ENCODE measurements at places on chromosomes 2 and 18. TPM values are rescaled to one million over a fixed set of nuclear protein-coding genes. Genes with fewer than 3 reads are reported as not detected.
A peak's percentile ranks its signal among the peaks of the same experiment; 100 is the strongest.

DNA sequence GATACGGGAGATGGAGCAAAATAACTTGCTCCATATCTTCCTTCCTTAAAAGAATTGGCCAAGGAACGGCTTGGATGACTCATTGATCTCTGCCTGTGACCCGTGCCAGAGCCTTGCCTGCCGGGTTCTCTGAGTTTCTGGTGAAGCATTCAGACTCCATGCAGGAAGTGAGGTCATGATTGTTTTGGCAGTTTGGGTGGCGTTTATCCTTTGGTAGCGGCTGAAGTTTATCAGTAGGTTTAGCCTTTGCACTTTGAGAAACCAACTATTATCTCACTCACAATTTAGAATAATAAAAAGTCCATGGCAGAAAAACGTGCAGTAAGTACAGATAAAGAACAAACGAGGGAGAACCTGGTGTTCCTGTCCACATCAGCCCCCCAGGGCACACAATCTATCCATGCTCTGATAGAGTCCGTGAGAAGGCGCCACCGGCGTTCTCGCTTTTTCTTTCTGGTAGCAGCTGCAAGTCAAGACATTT is 15.0 kb upstream of the CTAGE1 start:
- peak; percentile 92 for DNase-seq
- H3K4me3 ChIP-seq: no peak overlapping the region
- peaks cover 42% of the 10 kb centered on the region for H3K4me1 ChIP-seq
- H3K36me3 ChIP-seq: no peaks in the 10 kb centered on the region

DNA sequence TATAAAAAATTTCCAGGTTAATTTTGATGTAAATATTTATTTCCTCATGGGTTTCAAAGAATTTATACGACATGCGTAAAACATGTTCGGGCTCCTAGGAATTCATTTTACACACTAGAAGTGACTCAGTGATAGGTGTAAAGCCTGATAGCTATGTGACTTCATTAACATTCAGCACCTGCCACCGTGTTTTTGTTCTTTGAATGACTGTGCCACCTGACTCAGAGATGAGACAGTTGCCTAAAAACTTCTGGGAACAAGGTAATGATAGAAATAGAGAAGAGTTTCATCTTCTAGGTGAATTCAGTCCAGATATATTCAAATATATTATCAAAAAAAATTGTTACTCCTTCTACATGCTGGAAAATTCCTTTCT is 10.0 kb downstream of the IL1R2 start:
- peaks cover 5% of the 10 kb centered on the region for H3K4me1 ChIP-seq
- DNase-seq: no peak
- H3K27me3 ChIP-seq: peaks cover 7% of the 10 kb centered on the region

DNA sequence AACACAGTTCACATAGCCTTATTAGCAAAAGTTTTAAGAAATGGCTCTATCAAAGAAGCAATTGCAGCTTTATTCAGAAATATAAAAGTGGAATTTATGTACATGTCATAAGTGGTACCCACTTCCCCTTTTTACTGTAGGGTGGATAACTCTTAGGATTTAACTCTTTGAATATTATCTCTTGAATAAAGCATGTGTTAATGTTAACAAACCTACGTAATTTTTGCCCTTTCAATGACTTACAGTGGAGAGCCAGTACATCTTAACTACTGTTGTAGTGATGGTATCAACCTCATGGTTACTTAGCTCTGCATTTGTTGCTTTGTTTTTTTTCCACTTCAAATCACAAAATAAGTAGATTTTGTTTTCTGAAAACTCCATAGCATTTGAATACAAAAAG is 8.8 kb downstream of the NABP1 start:
- H3K27ac ChIP-seq: peak overlapping the region; percentile 42
- DNase-seq: no peak
- no peak overlapping the region for H3K4me3 ChIP-seq
- no peaks in the 10 kb centered on the region for H3K27me3 ChIP-seq

DNA sequence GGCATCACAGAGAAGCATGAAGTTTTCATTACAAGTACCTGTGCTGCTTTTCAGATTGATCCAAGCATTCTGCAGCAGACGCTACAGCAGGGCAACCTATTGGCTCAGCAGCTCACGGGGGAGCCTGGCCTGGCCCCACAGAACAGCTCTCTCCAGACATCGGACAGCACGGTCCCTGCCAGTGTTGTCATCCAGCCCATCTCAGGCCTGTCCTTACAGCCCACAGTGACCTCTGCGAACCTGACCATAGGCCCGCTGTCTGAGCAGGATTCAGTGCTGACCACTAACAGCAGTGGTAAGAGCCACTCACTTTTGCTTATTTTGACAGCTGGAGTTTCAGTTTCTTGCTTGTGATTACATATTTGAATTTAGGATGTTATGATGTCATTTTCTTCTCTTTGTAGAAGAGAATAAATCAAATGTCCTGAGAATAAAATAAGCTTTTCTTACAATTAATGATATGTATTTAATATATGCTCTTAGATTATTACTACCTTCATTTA is 104.9 kb downstream of the ZNF236 start:
- no peak for DNase-seq
- H3K27me3 ChIP-seq: no peaks in the 10 kb centered on the region
- H3K27ac ChIP-seq: no peak overlapping the region
- H3K36me3 ChIP-seq: peaks cover 39% of the 10 kb centered on the region
- H3K4me3 ChIP-seq: no peak overlapping the region
- H3K4me1 ChIP-seq: peaks cover 7% of the 10 kb centered on the region

DNA sequence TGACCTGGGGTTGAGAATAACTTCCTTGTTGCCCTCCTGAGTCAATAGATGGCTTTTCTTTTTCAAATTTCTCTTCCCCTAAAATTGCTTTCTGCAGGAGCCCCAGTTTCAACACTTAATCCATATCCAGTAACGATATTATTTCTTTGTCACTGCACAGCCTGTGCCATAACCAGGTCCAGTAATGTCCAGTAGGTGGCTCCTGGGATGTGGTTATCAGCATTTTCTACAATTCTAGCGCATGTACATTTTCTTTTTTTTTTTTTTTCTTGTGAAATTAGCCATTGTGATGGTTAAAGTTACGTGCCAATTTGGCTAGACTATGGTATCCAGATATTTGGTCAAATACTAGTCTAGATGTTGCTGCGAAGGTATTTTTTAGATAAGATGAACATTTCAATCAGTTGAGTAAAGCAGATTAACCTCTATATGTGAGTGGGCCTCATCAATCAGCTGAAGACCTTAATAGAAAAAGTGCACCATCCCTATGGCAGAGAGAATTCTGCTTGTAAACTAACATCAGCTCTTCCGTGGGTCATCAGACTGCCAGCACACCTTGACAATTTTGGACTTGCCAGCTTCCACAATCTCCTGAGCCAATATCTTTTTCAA is 72.9 kb upstream of the SCG2 start:
- no peaks in the 10 kb centered on the region for H3K36me3 ChIP-seq
- no peak overlapping the region for H3K27ac ChIP-seq
- peaks cover 2% of the 10 kb centered on the region for H3K4me1 ChIP-seq
- no peak overlapping the region for H3K4me3 ChIP-seq
- peak; percentile 67 for DNase-seq

DNA sequence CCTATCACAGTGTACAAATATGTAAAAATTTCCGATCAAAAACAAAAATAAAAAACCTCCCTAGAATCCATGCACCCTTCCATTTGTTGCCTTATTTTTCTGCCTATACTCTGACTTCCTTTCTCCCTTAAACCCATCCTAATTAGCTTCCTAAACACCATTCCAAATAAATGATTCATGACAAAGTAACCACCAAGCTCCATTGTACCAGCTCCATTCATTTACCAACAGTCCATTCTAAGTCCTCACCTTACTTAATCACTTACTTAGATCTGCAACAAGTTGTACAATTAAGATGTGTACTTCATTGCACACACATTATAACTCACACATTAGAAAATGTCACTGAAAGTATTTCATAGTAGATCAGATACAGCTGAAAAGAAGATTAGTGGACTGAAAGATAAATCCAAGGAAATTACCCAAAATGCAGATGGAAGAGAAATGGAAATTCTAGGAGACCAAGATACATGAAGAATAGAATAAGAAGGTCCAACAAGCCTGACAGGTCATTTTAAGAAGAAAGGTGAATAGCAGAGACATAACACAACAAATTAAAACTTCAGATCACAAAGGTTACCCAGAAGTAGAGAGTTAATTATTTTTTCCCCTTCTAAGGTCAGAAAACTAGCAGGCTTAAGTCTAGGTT is 154.6 kb downstream of the DYM start:
- H3K4me1 ChIP-seq: no peaks in the 10 kb centered on the region
- H3K27ac ChIP-seq: no peak overlapping the region
- no peak overlapping the region for H3K4me3 ChIP-seq
- no peaks in the 10 kb centered on the region for H3K27me3 ChIP-seq
- peaks cover 4% of the 10 kb centered on the region for H3K36me3 ChIP-seq

DNA sequence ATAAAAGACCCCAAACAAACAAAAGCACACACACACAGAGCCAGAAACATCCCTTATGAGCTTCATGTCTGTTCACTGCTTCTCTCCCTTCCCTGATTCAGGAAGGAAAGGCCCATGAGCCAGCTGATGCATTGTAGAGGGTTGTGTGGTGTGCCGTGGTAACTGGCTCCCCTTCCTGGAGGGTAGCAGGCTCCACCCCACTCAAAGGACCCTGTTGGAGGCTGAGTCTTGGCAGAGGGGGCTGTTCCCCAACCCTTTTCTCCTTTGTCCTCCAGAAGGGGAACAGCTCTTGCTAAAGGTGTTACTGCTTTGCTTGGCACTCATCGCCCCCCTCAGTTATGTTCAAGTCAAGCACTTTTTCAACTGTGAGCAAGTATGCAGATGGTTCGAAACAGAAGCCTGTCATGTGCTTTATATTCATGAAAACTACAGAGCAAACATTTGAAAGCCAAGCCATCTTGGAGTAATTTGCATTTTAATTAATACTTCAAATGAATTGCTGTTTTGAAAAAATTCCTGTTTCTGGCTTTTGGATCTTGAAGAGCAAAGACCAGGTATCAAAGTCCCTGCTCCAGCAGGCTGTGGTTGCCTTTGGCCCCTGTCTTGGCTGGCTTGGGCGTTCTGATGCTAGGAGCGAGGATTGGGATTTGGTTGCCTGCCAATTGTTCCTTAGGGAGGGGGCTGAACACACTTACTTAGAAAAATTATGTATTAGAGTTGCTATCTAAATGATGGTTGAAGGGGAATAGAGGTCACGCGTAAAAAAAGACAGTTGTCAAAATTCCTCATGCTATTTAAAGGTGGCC is 267.8 kb downstream of the TSN start:
- H3K27ac ChIP-seq: no peak overlapping the region
- no peaks in the 10 kb centered on the region for H3K36me3 ChIP-seq
- no peaks in the 10 kb centered on the region for H3K27me3 ChIP-seq
- H3K4me1 ChIP-seq: peaks cover 7% of the 10 kb centered on the region

DNA sequence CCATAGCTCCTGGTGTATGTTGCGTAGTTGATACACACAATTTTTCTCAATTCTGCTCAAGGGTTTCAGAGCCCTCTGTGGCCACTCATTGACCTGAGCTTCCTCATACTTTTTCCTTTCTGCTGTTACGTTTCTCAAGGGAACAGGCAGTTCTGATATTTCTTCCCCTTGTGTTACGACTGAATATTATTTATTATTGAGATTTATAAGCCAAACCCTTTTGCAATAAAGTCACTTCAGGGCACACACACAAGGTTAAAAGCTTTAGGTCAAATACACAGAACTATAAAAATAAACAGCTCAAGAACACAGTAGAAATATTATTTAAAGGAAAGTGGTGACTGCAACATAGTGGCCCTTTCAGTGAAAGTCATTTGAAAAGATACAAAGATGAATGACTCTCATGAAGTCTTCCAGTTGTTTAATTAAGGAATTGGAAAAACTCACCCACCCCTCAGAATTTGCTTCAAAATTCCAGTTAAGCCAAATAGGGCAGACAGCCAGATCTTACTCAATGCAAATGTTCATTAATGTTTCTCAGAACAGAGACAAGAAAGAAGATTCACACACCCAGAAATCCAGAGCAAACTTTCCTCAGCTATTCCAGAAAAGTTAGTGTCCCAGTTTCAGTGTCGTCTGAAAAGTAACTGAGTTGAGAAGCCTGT is 179.7 kb downstream of the TRIB2 start:
- no peak overlapping the region for H3K27ac ChIP-seq
- no peak overlapping the region for H3K4me3 ChIP-seq
- DNase-seq: no peak
- H3K27me3 ChIP-seq: no peaks in the 10 kb centered on the region

DNA sequence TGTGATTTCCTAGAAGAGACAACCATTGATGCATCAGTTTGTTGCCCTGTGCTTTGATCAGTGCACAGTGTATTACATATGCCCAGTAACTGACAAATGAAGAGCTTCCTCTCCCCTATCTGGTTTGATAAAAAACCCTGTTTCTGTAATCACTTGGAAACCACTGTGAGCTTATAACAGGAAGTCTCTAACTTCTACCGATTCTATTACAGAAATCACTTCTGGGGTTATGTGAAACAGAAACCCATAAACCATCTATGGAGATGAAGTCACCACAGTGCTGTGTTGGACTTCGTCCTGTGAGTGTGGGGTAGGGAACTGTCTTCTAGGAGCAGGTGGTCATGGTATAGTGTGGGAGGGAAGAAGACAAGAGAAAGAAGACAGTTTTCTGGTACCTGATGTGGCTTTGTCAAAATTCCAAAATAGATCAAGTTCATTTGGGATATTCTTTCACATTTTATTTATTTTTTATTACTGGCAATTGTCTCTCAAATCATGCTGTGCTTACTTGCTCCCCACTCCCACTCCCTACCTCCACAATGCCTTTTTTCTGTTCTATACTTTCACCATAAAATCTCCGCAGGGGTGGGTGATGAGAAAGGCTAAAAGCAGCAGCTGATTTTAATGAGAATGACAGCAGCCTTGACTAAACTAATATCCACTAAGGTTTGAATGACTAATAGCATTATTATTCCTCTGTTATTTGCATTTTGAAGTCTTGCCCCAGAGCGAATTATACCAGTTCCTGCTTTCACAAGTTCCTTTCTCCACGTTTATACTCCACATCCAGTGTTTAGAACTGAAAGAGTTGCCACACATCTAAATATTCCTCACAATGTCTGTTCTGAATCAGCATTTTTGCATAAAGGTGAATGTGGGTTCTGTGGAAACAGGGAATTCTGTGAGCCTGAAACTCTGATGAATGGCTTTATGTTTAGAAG is 41.7 kb upstream of the RND3 start:
- H3K36me3 ChIP-seq: no peaks in the 10 kb centered on the region
- H3K4me1 ChIP-seq: peaks cover 57% of the 10 kb centered on the region
- H3K27ac ChIP-seq: peak overlapping the region; percentile 83
- no peaks in the 10 kb centered on the region for H3K27me3 ChIP-seq

Gene ARHGAP15
- total RNA-seq: 0.88 TPM

DNA sequence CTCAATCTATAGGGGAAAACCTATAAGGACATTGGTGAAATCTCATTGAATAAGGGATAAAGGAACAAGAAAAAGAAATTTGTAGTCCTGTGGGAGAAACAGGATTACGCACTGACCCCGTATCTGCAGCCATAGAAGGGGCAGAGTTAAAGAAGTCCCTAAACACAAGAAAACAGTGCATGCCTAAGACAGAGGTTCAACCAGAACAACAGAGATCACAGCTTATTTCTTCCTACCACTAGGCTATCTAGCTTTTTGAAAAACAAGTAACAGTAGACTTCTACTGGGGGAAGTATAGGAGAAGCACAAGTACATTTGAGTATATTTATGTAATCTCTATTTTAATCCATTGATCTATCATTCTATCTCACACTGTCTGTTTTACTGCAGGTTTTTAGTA is 485.2 kb upstream of the REG3G start:
- H3K4me1 ChIP-seq: no peaks in the 10 kb centered on the region
- H3K36me3 ChIP-seq: no peaks in the 10 kb centered on the region
